GM04503 (cell line): ENCODE measurements at places on chromosomes 3 and 15.
A peak's percentile ranks its signal among the peaks of the same experiment; 100 is the strongest.

- no peak for DNase-seq
Measured at GRCh38 chr3:126209741-126210140, 29.4 kb upstream of the ALDH1L1 start.

- no peak for DNase-seq
Measured at GRCh38 chr3:8359133-8359532, 142.5 kb upstream of the LMCD1 start.

DNA sequence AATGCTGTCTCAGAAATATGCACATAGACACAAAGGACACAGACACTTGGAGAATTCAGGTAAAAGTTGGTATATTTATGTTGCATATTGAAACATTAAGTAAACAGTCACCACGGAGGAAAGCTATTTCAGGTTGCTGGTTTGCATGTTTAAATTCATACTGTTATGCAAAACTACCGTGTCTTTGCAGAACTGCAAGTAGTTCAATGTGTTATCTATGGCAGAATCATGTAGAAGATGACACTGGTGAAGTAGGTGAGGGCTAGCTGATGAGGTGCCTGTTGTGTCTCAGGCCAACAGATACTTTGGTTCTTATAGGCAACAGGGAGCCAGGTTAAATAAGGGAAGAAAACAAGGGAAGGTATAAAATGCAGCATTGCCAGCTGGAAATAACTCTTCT lies 511.3 kb downstream of the DIPK2A start:
- DNase-seq: no peak

DNA sequence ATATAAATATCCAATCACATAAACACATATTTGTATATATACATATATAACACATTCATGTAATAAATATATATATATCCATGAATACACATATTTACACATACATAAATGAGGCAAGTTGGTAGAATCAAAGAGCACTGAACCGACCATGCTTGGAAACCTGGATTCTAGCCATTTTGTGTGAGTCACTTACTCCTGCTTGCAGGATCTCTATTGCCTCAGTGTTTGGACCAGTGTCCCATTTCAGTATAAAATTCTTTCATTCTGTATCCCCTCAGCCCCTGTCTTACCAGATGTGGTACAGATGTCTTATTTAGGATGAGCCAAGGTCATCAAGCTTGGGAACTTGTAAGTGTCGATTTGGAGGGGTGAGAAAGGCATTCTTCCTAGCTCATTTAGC lies 391.4 kb upstream of the FRG2C start:
- DNase-seq: peak; percentile 28

DNA sequence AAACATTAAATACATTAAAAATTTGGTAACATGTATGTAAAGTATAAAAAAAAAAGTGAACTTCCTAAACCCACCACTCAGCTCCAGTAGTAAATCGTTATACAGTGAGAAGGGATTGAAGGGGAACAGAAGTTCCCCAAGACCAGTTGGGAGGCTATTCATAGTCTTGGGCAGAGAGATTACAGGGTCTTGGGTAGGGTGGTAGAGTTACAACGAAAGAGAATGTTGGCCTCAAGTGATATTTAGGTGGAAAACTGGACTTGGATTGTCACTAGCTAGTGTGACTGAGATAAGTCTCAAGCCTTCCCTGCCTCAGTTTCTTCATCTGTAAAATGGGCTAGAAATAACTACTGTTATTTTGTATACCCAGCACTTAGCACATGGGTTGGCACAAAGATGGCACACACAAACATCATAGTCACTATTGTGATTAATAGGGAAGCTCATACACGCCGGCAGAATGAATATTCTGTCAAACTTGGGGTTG lies 431 bp upstream of the YEATS2 start:
- no peak for DNase-seq
